ENCODE measurements at places on chromosomes 11 and 22. TPM values are rescaled to one million over a fixed set of nuclear protein-coding genes. Genes with fewer than 3 reads are reported as not detected.

OR5A1 gene
- not detected for total RNA-seq

PRG2 gene
- total RNA-seq = not detected

DNA sequence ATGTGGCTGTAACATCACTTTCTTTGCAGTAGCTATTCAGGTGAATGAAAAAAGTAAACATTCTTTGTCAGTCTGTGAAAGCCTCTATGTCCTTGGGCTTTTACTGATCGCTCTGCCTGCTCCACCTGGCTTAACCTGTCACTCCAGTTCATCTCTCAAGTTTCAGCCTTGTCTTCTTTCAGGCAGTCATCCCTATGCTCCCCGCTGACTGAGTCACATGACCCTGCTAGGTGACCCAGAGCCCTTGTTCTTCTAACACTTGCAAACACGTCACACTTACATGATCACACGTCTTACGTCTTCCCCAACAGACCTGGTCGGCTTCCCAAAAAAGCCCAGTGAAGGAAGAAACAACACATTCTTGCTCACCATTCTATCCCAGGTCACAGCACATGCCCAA, 499.3 kb upstream of the TENM4 start:
- DNase-seq = no peak

GRCh38 chr11:77073328-77074001, 6.7 kb downstream of the CAPN5 start:
- peak; percentile 67 for DNase-seq

GRCh38 chr11:2169005-2169378, 2.6 kb downstream of the TH start:
- no peak for DNase-seq

DNA sequence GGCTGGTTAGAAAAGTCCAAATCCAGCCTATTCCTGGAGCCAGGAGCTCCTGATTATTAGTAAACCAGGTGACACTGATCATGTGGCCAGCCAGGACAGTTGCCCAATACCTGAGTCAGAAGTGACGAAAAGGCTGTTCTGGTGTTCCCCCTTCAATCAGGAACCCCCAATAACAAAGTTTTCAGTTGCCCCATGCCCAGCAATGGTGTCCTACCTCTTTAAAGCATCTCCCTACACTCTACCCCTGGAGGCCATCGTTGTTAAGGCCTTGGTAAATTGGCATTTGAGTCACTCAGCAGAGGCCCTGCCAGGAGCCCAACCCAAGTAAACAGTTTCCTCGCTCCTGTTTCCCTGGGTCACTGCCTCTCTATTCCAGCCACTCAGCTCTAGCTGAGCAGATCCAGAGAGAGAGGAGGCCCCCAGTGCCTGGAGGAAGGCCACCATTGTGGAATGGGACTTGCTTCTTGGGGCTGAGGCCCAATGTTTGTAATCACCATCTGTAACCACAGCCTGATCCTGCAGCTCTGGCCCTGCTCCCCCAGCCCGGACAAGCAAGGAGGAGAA, 25.0 kb downstream of the ARHGAP1 start:
- peak; percentile 70 for DNase-seq

GRCh38 chr11:114178656-114179055, 117.5 kb upstream of the NNMT start:
- no peak for DNase-seq
